Effector memory CD8-positive, alpha-beta T cell (primary cell): ENCODE measurements at places on chromosomes 5 and 9.

GRCh38 chr5:153704110-153704509 is 213.6 kb downstream of the GRIA1 start:
- no peak for DNase-seq
- H3K27me3 ChIP-seq, result no peaks in the 10 kb centered on the region
- H3K27ac ChIP-seq, result no peak overlapping the region
- no peak overlapping the region for H3K4me3 ChIP-seq
- H3K4me1 ChIP-seq, result no peaks in the 10 kb centered on the region

DNA sequence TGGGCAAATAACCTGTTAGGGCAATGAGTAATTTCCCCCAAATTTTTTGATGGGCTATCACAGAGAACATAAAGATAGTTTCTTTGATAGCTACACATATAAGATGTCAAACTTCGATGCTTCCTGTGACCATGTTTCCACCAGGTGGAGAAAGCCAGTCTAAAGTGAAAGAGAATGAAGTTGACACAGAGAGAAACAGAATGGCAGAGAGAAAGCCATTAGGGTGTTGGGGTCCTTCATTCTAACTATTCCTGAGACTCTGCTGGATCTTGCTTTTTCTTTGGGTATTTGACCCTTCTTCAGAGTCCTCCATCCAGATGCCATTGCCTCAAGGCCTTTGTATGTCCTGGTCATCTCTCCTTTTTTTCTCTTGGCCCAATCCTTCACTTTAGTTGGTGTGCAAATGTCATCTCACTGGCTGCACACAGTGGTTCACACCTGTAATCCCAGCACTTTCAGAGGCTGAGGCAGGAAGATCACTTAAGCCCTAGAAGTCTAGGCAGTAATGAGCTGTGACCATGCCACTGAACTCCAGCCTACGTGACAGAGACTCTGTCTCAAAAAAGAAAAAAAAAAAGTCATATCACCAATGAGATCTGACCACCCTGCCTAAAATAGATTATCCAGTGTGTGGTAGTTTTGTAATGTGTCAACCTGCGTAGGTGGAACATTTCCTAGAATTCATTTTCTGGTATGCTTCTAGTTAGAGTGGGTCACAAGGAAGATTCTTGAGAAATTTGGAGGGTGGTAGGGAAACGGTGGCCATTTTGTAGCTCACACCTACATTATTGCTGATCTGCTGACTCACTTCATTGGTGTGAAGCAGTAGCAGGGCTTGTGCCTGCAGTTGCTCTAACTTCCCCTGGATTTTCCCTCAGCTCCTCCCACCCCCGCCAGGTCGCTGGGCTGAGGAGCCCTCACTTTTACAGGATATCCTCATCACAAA is 20.8 kb upstream of the KIF2A start:
- H3K27ac ChIP-seq, result peak overlapping the region; percentile 14
- H3K36me3 ChIP-seq, result no peaks in the 10 kb centered on the region
- H3K4me3 ChIP-seq, result peak overlapping the region; percentile 43
- peak; percentile 16 for DNase-seq

- no peak overlapping the region for H3K4me3 ChIP-seq
- peaks cover 3% of the 10 kb centered on the region for H3K36me3 ChIP-seq
- H3K27ac ChIP-seq, result no peak overlapping the region
Measured at GRCh38 chr9:71607461-71607881, 160.8 kb downstream of the CEMIP2 start.

GRCh38 chr9:123276551-123276950 is 8.2 kb upstream of the STRBP start:
- H3K27me3 ChIP-seq, result peaks cover 29% of the 10 kb centered on the region
- H3K4me3 ChIP-seq, result no peak overlapping the region
- H3K4me1 ChIP-seq, result no peaks in the 10 kb centered on the region
- H3K27ac ChIP-seq, result no peak overlapping the region
- peaks cover 2% of the 10 kb centered on the region for H3K36me3 ChIP-seq

- no peak overlapping the region for H3K4me3 ChIP-seq
- no peak for DNase-seq
- H3K27ac ChIP-seq, result no peak overlapping the region
- H3K4me1 ChIP-seq, result no peaks in the 10 kb centered on the region
- no peaks in the 10 kb centered on the region for H3K27me3 ChIP-seq
Measured at GRCh38 chr9:19992556-19992955, 203.7 kb upstream of the SLC24A2 start.

GRCh38 chr5:172151661-172152210 is 36.3 kb downstream of the STK10 start:
- H3K4me3 ChIP-seq, result peak overlapping the region; percentile 84
- peak overlapping the region; percentile 92 for H3K27ac ChIP-seq
- no peak for DNase-seq

GRCh38 chr9:78026416-78026815 is 5.2 kb downstream of the GNAQ start:
- H3K27me3 ChIP-seq, result peaks cover 10% of the 10 kb centered on the region
- H3K4me1 ChIP-seq, result peaks cover 18% of the 10 kb centered on the region
- H3K4me3 ChIP-seq, result no peak overlapping the region
- peaks cover 15% of the 10 kb centered on the region for H3K36me3 ChIP-seq

- H3K36me3 ChIP-seq, result peaks cover 83% of the 10 kb centered on the region
- H3K4me1 ChIP-seq, result peaks cover 26% of the 10 kb centered on the region
- peak overlapping the region; percentile 42 for H3K27ac ChIP-seq
Measured at GRCh38 chr5:172098046-172098445, 90.0 kb downstream of the STK10 start.

GRCh38 chr9:133991964-133992779 is at the start of gene VAV2:
VAV2 (minus strand) TSS chr9:133992324; CDS start chr9:133992278, 46 bp downstream.
- DNase-seq, result peak; percentile 28
- no peaks in the 10 kb centered on the region for H3K4me1 ChIP-seq
- H3K27ac ChIP-seq, result no peak within 1 kb of the TSS
- peaks cover 3% of the 10 kb centered on the region for H3K36me3 ChIP-seq
- H3K27me3 ChIP-seq, result peaks cover 18% of the 10 kb centered on the region
- peak within 1 kb of the TSS; percentile 77 for H3K4me3 ChIP-seq

GRCh38 chr5:4941957-4942830 is 197.9 kb upstream of the ADAMTS16 start:
- DNase-seq, result no peak
- H3K27ac ChIP-seq, result no peak overlapping the region
- H3K4me3 ChIP-seq, result no peak overlapping the region
- H3K36me3 ChIP-seq, result no peaks in the 10 kb centered on the region
- H3K27me3 ChIP-seq, result no peaks in the 10 kb centered on the region

- no peak overlapping the region for H3K27ac ChIP-seq
- DNase-seq, result no peak
- no peaks in the 10 kb centered on the region for H3K4me1 ChIP-seq
- H3K4me3 ChIP-seq, result no peak overlapping the region
- peaks cover 3% of the 10 kb centered on the region for H3K36me3 ChIP-seq
Measured at GRCh38 chr9:95082401-95083084, 235.0 kb downstream of the FANCC start.

DNA sequence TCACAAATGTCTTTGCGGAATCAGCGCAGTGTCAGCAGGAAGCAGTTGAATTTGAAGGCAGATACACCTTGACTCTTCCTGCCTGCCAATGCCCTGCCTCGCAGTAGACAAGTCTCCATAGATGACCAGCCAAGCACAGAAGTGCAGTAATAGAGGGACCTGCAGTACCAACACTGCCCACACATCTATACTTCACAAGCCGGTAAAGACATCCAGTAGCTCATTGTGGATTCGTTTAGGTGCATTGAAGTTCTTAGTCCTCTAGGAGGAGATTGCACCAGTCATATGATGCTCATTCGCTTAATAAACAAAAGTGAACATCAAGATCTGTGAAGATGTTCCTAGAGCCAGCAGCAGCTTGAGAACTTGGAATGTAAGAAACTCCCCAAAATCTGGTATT is 7.1 kb upstream of the IFNA2 start:
- H3K27me3 ChIP-seq, result peaks cover 76% of the 10 kb centered on the region
- DNase-seq, result no peak
- no peak overlapping the region for H3K27ac ChIP-seq
- no peaks in the 10 kb centered on the region for H3K36me3 ChIP-seq
- no peak overlapping the region for H3K4me3 ChIP-seq

DNA sequence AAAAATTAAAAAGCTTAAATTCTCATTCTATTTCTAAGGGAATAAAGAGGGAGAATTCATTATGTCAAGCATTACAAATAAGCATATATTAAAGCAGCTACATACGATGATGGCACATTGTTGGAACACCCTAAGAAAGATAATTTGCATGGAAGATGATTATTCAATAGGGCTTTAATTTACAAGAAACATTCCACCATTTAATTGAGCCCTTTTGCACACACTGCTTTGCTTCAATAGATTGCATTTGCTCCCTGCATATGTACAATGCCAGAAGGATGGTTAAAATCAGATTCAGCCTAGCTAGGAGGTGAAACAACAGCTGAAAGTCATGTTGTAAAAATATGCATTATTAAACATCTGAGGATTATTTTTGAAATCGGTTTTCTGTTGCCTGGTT is 21.8 kb downstream of the KIAA1958 start:
- H3K4me1 ChIP-seq, result no peaks in the 10 kb centered on the region
- no peaks in the 10 kb centered on the region for H3K36me3 ChIP-seq
- DNase-seq, result no peak
- H3K4me3 ChIP-seq, result no peak overlapping the region
- H3K27ac ChIP-seq, result no peak overlapping the region

- no peak for DNase-seq
- no peaks in the 10 kb centered on the region for H3K36me3 ChIP-seq
- no peak overlapping the region for H3K27ac ChIP-seq
- no peaks in the 10 kb centered on the region for H3K4me1 ChIP-seq
- no peaks in the 10 kb centered on the region for H3K27me3 ChIP-seq
Measured at GRCh38 chr9:34139477-34140146, 13.1 kb upstream of the DCAF12 start.
